AML-193 (cell line): ENCODE measurements at places on chromosomes 3 and 15.
A peak's percentile ranks its signal among the peaks of the same experiment; 100 is the strongest.

DNA sequence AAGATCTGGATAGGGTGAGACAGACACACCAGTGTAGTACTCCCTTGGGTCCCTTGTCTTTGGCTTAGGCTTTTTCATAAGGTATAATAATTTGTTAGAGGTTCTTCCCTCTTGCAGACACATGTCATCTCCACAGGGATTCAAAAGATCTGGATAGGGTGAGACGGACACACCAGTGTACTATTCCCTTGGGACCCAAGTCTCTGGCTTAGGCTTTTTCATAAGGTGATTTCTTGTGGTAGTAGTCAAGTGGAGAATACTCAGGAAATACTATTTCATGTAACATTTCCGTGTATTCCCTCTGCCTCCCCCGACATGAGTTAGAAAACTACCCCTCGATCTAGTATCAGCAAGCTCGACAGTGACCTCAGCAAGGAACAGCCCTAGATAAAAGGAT is 954 bp upstream of the MAPKBP1 start:
- DNase-seq = no peak

DNA sequence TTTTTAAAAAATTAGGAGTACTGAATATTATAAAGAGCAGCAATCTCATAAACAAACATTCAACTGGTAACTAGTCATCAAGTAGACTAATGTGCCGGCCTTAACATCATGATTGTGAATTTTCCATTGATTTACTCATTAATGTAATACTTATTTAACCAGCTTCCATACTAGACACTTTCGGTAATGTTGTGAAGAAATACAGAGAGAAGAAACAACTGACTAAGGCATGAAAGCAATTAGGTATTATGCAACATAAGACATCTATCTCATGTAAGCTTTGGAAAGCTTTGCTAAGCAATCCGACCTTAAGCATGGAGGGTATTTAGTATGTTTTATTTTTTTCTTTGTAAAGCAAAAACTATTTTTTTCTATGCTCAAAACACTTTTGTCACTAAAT is 108.0 kb downstream of the IL1RAP start:
- peak; percentile 58 for DNase-seq

GRCh38 chr3:403826-404225 is 207.3 kb downstream of the CHL1 start:
- no peak for DNase-seq

DNA sequence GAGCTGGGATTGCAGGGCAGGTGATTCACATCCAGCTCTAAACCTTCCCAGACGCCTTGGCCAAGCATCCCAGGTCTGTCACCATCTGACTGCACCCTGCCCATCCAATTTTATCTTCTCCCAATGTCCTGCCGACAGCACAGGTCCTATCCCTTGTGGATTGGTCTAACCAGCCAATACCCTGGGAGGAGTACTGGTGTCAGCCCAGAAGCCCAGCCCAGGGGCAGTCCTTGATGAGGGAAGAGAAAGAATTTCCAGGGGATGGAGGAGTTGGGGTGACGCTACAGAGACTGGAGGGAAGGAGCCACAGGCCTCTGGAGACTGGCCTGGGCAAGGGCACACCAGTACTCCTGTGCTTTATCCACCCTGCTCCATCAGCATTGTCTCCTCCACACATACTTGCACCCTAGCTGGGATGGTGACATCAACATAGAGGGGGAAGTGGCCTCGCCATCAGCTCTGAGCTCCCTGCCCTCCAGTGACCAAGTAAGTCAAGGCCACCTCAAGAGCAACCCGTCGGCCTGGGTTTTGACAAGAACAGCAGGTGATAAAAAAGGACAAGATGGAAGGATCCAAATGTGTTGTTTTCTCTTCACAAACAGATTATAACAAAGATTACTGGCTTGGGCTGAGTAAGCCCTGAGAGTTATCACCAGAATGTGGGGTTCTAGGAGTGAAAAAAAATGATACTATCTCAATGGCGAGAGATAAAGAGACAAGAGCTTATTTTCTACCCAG is 114.6 kb downstream of the AQP9 start:
- DNase-seq = no peak

DNA sequence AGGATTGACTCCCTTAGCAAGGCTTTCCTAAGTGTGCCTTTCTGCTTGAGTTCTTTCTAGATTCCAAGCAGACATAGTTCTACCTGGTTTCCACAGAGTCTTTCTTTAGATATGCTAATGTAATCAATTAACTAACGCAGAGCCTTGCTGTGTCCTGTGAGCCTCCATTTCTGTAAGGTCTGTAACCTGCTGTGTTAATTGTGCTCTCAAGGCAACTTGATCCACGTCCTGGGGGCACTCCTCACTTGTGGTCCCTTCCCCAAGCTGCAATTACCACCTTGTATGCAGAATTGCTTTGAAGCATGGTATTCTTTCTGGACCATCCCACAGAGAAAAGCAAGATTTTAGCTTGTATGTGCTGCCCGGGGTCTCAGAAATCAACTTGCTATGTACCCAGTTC is 29.5 kb upstream of the THSD4 start:
- no peak for DNase-seq

DNA sequence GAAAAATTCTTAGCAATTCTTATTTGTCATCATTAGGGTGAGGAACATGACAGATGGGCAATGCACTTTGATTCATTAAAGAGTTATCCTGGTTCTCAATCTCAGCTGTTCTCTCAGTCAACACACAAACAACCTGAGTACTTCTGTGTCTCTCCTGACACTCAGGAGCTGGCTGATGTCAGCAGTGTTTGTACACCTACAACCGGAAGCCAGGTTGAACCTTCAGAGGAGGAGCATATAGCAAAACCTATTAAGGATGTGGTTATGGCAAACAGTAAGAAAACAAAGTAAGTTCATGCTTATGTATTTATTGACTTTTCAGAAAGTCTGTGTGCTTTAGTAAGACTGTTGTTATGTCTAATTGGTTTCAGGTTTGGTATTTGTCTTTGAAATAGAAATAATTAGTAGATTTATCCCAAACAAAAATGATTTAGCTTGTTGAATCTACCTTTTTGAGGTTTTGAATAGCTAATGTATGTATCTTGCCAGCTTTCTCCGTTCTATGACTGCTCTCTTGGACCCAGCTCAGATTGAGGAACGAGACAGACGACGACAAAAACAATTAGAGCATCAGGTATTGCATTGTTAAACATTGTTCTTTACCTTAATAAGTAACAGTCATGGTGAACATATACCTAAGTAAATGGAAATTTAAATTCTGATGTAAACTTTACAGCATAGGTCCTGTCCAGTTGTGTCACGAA is 36.6 kb downstream of the CCDC66 start:
- DNase-seq = no peak

GRCh38 chr3:60363817-60364216 is 887.4 kb downstream of the FHIT start:
- DNase-seq = no peak

DNA sequence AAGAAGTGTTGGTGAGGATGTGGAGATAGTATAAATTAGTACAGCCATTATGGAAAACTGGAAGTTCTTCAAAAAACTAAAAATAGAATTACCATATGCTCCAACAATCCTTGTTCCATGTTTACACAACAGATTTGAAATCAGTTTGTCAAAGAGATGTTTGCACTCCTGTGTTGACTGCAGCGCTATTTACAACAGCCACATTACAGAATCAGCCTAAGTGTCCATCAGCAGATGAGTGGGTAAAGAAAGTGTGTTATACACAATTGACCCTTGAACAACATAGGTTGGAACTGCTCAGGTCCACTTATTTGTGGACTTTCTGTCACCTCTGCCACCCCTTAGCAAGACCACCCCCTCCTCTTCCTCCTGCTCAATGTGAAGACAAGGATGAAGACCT is 34.7 kb downstream of the LMLN start:
- no peak for DNase-seq
